A549 (cell line): ENCODE measurements at places on chromosomes 4 and X. TPM values are rescaled to one million over a fixed set of nuclear protein-coding genes. Genes with fewer than 3 reads are reported as not detected.

The NLGN3 gene
- 0.60 to 0.84 TPM (median 0.82 TPM) in 3 replicates for polyA plus RNA-seq

The EVC2 gene
- polyA plus RNA-seq = 1.3 to 1.5 TPM (median 1.5 TPM) in 3 replicates

The HSD17B13 gene
- 0.05 to 0.08 TPM in 2 of 3 replicates, not detected in the other for polyA plus RNA-seq

The CT45A3 gene
- not detected in 3 replicates for polyA plus RNA-seq

The WDR44 gene
- 9.9 to 10.2 TPM (median 10.2 TPM) in 3 replicates for polyA plus RNA-seq
